Effector CD4-positive, alpha-beta T cell (primary cell): ENCODE measurements at places on chromosomes 12 and 14.

DNA sequence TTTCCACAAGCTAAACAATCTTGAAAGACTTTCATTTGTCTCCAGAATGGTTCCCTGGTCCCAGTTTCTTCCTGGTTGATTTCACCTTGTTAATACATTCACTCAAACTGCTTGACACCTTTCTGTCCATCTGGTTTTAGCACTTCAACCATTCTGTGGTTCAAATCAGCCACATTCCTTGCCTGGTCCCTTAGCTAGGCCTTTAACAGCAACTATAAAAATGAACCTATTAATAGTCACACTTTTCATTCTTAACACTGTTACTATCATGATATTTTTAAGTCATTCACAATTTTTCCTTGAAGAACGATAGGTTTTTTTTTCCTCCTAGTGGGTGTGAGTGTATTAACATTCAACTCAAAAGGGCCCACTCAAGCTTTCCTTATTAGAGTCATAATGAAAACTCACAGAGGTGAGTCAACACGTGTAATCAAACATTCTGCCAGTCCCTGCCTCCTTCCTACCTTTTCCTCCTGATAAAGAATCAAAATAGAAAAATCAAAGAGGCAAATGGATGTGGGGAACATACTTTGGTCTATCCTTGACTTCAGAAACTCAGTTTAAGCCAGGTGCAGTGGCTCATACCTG lies 34.4 kb upstream of the CCNT1 start:
- DNase-seq = no peak

DNA sequence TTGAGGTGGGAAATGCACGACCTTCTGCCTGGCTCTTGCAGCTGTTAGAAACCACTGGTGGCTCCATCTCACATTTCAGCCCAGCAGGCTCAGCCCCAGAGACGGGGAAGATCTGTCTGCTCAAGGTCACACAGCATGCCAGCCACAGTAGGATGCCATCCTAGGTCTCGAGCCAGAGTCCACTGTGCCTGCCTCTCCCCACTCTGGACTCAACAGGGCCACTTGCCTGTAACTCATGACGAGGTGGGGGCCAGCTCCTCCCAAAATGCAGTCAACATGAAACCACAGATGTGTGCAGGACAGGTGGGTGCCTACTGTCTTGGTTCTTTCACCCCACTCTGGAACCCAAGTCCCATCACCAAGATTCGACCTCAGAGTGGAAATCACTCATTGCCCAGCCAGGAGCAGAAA lies 23.2 kb downstream of the BCL11B start:
- DNase-seq = no peak

- no peak for DNase-seq
Measured at GRCh38 chr12:8948701-8949341, 624 bp downstream of the M6PR start.

GRCh38 chr12:2820432-2820831 lies 8.0 kb downstream of the ITFG2 start:
- DNase-seq = no peak

- no peak for DNase-seq
Measured at GRCh38 chr12:131672311-131672940, 38.5 kb upstream of the SFSWAP start.
